ENCODE measurements at places on chromosomes 16 and 17.
A peak's percentile ranks its signal among the peaks of the same experiment; 100 is the strongest.

GRCh38 chr16:29868396-29869009, 5.5 kb upstream of the CDIPT start:
- no peak for DNase-seq

DNA sequence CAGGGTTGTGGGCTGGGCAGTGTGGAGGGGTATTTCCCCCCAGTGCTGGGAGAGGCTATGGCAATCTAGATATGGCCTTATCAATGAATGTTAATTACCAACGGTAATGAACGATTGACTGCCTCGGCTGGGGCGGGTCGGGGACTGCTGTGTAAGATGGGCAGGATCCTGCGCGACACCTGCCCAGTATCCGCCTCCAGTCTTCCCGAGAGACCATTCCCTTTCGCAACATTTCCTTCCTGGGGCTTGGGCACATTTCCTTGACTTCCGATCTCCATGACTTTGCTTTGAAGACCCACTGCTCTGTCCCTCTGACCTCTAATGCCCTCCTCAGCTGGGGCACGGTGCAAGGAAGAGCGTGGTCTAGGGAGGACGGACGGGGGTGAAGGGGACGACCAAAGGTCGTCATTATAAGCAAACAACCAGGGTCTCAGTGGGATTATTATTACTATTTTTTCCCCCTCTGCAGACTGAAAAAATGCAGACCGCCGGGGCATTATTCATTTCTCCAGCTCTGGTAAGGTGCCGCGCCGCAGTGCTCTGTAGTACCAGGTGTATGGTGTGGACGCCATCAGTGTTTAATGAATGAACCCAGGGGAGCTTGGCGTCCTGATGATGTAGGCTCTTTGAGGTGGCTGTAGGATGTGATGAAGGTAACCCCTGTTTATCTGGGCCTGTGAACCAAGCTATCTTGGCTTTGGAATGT, 506 bp downstream of the ATP5MC1 start:
- DNase-seq = no peak

- DNase-seq = no peak
Observed at GRCh38 chr16:6837722-6838121, 494.9 kb upstream of the RBFOX1 start.

GRCh38 chr16:1772362-1772907, at the start of gene EME2:
EME2 (plus strand) TSS chr16:1772810; CDS start chr16:1773228, 418 bp downstream.
- peak; percentile 60 for DNase-seq

DNA sequence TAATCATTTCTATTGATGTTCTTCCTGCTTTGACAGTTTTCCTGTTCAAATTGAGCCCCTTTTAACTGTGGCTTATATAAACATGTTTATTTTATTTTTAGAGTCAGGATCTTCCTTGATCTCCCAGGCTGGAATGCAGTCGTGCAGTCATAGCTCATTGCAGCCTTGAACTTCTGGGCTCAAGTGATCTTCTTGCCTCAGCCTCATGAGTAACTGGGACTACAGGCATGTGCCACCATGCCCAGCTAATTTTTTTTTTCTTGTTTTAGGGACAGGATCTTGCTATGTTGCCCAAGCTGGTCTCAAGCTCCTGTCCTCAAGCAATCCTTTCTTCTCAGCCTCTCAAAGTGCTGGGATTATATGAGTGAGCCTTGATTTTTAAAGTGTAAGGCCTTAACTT, 14.7 kb downstream of the PHKB start:
- no peak for DNase-seq

- DNase-seq = no peak
Observed at GRCh38 chr17:35101036-35101435, 18.6 kb downstream of the RAD51D start.

DNA sequence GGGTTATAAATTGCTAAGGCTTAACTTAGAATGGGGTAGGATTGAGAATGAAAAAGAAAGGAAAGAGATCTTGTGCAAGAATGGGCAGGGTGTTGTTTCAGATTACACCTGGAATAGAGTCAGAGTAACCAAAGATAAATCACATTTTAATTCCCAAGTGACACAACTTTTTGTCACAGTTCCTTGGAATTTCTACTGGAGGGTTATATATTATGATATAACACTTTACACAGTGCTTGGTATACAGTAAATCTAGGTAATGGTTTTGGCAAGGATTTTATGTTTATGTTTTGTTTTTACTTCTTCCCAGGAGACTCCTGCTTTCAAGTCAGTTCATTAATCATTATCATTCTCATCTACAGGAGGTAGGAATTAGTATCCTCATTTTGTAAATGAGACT, 115.7 kb upstream of the KCNJ16 start:
- no peak for DNase-seq

- peak; percentile 1 for DNase-seq
Observed at GRCh38 chr17:63550817-63551639, 751 bp downstream of the DCAF7 start.

- DNase-seq = no peak
Observed at GRCh38 chr16:19264123-19264673, 21.3 kb upstream of the CLEC19A start.

- DNase-seq = no peak
Observed at GRCh38 chr17:40419559-40420331, 2.0 kb upstream of the TOP2A start.

GRCh38 chr16:2331931-2332267, 8.6 kb downstream of the ABCA3 start:
- DNase-seq = no peak

DNA sequence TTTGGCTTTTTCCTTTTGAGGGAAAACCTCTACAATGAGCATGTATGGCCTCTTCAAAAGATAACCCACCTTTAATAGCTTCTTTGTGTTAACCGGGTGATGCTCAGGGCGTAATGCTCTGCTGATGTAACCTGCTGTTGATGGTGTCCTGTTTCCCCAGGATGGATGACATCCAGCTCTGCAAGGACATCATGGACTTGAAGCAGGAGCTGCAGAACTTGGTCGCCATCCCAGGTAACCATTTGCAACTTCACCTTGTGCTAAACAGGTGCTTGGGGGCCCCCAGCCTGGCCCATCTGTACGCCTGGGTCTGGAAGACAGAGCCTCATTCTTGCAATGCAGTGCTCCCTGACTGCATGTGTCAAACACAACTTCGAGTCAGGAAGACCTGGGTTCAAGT, 75.1 kb downstream of the MARF1 start:
- no peak for DNase-seq

All from naive thymus-derived CD4-positive, alpha-beta T cell (primary cell).